ENCODE measurements at places on chromosomes 1 and 21.

GRCh38 chr21:43598416-43599120, 60.7 kb downstream of the HSF2BP start:
- DNase-seq = no peak

DNA sequence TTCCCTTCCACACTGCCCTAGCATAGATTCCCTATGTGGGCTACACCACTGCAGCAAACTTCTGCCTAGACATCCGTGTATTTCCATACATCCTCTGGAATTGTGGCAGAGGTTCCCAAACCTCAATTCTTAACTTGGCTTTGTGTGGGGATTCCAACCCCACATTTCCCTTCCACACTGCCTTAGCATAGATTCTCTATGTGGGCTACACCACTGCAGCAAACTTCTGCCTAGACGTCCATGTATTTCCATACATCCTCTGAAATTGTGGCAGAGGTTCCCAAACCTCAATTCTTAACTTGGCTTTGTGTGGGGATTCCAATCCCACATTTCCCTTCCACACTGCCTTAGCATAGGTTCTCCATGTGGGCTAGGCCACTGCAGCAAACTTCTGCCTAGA, 31.4 kb downstream of the ZNF670 start:
- no peak for DNase-seq

GRCh38 chr1:113681596-113682337, 77.5 kb downstream of the PHTF1 start:
- DNase-seq = no peak

GRCh38 chr1:242784084-242784483, 259.6 kb upstream of the PLD5 start:
- DNase-seq = no peak

GRCh38 chr1:23756676-23757075, 13.4 kb downstream of the ELOA start:
- no peak for DNase-seq

- DNase-seq = peak; percentile 52
These were observed 5.2 kb upstream of the HLX start for GRCh38 chr1:220873868-220874655.

DNA sequence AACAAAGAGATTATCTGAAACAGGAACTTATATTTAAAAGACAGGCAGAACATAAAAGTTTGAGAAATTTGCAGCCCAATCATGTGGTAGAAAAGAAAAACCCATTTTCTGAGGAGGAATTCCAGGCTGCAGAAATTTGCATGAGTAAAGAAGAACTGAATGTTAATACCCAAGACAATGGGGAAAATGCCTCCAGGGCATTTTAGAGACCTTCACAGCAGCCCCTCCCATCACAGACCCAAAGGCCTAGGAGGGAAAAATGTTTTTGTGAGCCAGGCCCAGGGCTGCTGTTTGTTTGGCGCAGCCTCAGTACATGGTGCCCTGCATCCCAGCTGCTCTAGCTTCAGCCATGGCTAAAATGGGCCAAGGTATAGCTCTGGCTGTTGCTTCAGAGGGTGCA, 554.3 kb upstream of the CHRM3 start:
- no peak for DNase-seq

DNA sequence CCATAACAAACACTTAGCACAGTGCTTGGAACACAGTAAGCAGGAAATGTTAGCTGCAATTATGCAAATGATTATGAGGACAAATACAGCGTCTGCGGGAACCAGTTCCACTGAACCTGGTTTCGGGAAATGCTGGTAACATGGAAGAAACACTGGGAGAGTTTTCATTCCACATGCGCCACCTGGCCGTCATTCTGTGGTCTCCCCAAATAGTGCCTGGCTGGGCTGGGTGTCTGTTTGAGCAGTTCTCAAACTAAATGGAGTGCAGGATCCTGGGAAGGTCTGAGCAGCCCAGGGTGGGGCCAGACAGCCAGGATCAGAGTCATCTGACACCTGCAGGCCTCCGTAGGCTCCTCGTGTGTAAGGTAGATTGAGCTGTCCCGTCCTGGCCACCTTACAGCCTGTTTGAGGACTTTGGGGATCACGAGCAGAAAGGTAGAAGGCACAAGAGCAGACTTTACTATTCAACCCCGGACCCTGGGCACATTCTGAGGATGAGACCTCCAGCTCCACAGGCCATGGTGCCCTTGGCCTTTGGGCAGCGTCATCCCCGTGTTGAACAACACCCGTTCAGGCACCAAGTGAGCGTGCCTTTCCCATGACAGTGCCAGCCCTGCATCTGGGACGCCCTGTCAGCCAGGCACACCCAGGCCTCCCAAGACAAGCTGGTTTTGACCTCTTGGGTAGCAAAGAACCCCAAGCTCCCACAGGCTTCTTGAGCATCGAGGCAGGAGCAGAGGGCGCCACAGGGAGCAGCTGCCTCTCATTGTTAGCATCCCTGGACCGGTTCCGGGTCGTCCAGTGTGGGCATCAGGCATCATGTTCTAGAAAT, 101.9 kb downstream of the PRDM2 start:
- no peak for DNase-seq

DNA sequence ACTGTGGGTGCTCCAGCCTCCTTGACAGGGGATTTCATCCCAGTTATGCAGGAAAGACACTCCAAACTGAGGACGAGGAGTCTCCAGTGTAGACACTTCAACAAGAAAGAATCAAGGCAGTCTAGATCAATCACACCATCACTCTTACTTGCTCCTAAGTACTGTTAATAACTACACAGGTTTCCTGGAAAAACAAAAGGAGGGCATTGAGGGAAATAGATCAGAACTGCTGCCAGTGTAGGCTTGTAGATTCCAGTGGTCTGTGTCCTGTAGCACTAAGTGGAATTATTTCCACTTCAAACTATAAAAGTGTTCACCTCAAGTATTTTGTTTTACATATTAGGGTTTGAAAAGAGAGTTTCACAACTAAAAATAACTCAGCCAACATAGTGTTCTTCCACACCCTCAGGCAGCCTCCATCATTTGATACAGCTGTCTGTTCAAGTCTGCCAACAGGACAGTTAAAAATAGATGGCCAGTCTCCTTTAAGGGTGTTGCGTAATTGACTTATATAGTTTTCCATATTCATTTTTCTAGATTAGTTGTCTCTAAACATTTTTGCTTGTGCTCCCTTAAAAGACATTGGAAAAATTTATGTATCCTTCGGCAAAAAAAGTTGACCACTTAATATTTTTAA, 32.0 kb upstream of the AGL start:
- no peak for DNase-seq

DNA sequence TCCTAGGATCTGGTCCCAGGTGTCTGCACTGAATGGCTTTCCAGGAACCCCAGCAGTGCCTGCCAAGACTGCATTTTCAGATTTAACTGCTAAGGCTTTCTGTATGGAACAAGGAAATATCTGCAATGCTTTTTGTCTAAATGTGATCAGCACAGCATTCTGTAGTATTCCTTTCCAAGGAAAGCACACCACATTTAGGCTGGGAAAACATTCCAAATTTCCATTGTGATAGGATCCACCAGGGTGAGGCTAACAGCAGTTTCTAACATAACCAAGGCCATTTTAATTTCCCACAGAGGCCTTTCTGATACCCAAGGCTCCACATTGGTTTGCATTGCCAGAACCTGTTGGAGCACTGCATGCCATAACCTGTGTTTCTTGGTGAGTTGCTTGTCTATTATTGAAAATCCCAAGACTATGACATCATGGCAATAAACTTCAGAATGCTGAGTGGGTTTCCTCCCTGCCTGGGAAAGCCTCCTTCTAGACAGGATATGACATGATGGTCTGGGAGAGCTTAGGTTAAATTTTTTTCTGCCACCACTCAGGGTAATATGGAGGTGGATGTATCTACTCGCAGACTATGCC, 23.3 kb upstream of the PTGFRN start:
- no peak for DNase-seq

DNA sequence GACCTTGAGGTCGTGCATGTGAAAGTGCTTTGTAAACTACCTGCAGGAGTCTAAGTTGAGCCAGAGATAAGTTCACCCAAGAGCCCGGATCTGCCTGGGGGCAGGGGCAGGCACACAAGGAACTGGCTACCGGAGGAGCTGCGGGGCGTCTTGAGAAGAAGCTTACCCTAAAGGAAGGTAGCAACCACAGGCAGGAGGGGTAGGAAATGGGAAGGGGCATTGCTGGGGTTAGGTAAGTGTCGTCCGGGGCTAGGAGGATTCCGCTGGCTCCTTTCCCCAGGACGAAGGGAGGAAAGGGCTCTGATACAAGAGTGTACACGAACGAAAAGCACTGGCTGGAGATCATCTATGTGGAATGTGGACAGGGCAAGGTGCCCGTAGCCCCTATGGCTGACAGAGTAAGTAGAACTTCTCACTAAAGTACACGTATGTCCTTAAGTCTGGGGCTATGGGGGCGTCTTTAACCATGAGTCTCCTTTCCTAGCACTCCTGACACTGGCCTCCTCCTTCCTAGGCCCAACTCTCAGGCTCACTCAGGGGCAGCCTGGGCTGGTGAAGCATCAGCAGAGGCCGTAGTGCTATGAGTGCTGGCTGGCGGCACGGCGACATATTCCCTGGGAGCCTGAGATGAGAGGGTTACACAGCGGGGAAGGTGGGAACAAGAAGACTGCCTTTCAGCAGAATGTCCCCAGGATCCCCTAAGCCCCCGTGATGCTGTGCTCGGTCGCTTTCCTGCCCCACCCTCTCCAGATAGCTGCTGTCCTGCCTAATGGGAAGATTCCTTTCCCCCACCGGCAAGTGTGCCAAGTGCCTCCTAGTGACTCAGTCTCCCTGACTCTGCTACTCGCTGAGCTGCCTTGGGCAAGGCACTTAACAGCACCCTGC, 9.1 kb upstream of the GALNT2 start:
- no peak for DNase-seq

DNA sequence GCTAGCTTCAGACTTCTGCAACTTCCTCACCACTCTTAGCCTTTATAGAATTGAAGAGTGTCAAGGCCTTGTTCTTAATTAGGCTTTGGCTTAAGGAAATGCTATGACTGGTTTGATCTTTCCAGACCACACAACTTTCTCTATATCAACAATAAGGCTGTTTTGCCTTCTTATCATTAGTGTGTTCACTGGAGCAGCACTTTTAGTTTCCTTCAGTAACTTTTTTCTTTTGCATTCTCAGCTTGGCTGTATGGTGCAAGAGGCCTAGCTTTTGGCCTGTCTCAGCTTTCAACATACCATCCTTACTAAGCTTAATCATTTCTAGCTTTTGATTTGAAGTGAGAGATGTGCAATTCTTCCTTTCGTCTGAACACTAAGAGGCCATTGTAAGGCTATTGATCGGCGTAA, 8.6 kb downstream of the PRKACB start:
- DNase-seq = no peak

- peak; percentile 77 for DNase-seq
These were observed at the start of gene CCDC28B for GRCh38 chr1:32200226-32201010. CCDC28B (plus strand) TSS chr1:32200595; CDS start chr1:32201936, 1,341 bp downstream.

GRCh38 chr1:162218975-162219374, 149.5 kb downstream of the NOS1AP start:
- DNase-seq = no peak

- no peak for DNase-seq
These were observed 9.4 kb downstream of the MFN2 start for GRCh38 chr1:11989669-11990068.

- DNase-seq = no peak
These were observed 119.5 kb downstream of the PCBP3 start for GRCh38 chr21:45763074-45763473.

DNA sequence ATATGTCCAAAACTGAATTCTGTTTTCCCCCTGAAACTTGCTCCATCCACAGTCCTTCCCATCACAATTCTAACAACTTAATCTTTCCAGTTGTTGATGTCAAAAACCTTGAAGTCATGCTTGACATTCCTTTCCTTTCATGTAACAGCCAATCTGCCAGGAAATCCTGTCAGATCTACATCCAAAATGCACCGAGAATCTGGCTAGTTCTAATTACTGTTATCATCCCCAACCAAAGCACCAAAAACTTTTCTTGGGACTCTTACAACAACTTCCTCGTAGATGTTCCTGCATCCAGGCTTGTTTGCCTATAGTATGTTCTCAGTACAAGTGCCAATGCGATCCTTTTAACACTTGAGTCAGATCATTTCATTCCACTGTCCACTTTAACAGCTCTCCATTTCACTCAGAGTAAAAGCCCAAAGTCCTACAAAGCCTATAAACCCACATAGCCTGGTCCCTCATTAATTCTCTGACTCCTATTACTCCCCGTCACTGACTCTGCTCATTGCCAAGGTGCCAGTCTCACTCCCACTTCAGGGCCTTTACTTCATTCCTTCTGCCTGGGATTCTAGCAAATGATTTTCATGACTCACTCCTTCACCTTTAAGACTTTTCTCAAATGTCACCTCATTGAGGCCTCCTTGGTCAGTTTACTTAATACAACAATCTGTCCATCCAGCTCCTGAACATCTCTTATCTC, 493.2 kb upstream of the NFIA start:
- no peak for DNase-seq

- DNase-seq = no peak
These were observed 1.5 kb downstream of the KCNC4 start for GRCh38 chr1:110211496-110212168.

DNA sequence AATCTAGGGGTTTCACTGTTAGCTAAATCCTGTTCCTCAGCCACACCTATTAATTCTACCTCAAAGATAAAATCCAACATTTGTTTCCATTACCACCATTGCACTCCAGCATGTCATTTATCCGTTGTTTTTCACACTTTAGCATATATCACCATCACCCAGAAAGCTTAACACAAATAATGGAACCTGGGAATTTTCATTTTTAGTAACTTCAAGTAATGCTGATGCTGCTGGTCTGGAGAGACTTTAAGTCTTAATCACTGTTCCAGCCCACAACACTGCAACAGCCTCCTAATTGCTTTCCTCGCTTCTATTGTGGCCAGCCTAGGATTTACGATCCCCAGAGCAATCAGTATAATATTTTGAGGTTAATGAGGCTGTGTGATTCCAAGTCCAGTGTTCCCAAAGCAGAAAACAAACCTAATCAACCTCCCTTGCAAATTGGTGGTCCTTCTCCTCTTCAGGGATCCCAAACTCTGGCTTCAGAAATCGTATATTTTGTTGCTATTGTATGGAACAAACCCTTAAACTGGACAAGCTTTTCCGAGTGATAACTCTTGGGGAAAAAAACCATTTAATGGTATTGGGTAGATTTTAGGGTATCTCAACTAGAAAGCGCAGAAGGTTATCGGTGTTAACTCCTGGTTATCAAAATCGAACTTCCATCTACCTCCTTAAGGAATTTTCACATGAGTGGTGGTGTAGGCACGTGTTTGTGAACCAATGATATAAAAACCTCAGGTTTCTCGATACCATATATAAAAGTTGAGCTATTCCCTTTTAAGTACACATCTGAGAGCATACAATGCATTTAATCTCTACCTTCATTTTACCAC, 50.0 kb upstream of the BOLA1 start:
- no peak for DNase-seq

- DNase-seq = no peak
These were observed 4.9 kb upstream of the EPS15 start for GRCh38 chr1:51523931-51524330.

- no peak for DNase-seq
These were observed 18.6 kb upstream of the COL18A1 start for GRCh38 chr21:45386336-45386727.

GRCh38 chr1:94199398-94199797, 38.0 kb downstream of the ARHGAP29 start:
- no peak for DNase-seq

- no peak for DNase-seq
These were observed 19.1 kb upstream of the KCNA10 start for GRCh38 chr1:110538075-110538474.
